ENCODE measurements at places on chromosomes 5 and 9. TPM values are rescaled to one million over a fixed set of nuclear protein-coding genes. Genes with fewer than 3 reads are reported as not detected.

Gene FAM163B
- 2.0 TPM for total RNA-seq

Gene WASHC1
- total RNA-seq = 14.0 TPM

Gene SMIM33
- 0.28 TPM for total RNA-seq

Gene PCDHA6
- total RNA-seq = 0.05 TPM

DNA sequence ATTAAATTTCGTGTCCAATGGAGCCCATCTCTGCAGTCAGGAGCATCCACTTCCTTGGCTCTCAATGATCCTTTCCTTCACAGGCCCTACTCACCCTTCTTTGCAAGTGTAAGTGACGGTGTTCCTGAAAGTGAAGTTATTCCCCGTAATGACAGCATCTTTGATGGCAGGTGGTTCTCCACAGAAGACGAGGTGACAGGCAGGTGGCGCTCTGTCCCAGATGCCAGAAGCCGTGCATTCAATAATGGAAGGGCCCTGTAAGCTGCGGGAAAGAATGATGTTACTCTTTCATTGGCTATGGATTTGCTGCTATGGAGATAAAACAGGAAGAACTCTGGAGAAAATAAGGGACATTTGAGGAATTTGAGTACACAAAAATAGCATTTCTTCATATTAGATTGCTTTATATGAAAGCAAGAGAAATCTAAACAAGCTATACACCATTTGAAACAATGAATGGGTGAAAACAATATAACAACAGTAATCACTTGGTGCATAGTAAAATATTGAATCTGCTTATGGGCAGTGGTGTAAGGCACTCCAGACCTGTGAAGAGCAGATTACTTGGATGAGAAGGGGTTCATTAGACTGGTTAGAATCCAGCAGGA, 89.9 kb upstream of the TXNDC8 start:
- H3K27ac ChIP-seq = no peak overlapping the region
- no peaks in the 10 kb centered on the region for H3K4me1 ChIP-seq
- H3K4me3 ChIP-seq = no peak overlapping the region
- no peaks in the 10 kb centered on the region for H3K27me3 ChIP-seq

DNA sequence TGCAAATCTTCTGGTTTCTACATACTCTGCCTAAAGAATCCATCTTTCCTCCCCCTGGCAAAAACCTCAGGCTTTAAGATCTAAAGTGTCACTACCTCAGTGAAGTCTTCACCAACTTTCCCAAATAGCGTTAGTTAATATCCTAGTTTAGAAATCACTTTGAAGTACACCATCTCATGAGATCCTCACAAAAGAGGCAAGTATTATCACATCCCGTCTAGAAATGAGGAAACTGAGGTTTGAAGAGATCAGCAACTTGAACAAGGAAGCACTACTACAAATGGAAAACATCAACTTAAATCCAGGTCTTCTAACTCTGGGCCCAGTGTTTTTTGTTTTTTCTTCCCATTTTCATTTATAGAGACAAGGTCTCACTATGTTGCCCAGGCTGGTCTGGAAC, 4.6 kb downstream of the AP3B1 start:
- H3K27me3 ChIP-seq = no peaks in the 10 kb centered on the region
- H3K36me3 ChIP-seq = no peaks in the 10 kb centered on the region
- DNase-seq = no peak
- no peak overlapping the region for H3K4me3 ChIP-seq

- peaks cover 7% of the 10 kb centered on the region for H3K4me1 ChIP-seq
- H3K27ac ChIP-seq = no peak overlapping the region
- DNase-seq = no peak
- H3K27me3 ChIP-seq = no peaks in the 10 kb centered on the region
- no peak overlapping the region for H3K4me3 ChIP-seq
Measured at GRCh38 chr5:131384173-131384572, 120.3 kb downstream of the CDC42SE2 start.

GRCh38 chr9:21590058-21590996, 108.2 kb upstream of the IFNE start:
- H3K4me1 ChIP-seq = no peaks in the 10 kb centered on the region
- H3K27me3 ChIP-seq = no peaks in the 10 kb centered on the region
- DNase-seq = no peak
- H3K4me3 ChIP-seq = no peak overlapping the region
- no peaks in the 10 kb centered on the region for H3K36me3 ChIP-seq
- H3K27ac ChIP-seq = no peak overlapping the region

- no peaks in the 10 kb centered on the region for H3K27me3 ChIP-seq
- no peak overlapping the region for H3K4me3 ChIP-seq
- no peaks in the 10 kb centered on the region for H3K36me3 ChIP-seq
- no peak for DNase-seq
- no peak overlapping the region for H3K27ac ChIP-seq
Measured at GRCh38 chr9:87479801-87480201, 17.9 kb upstream of the DAPK1 start.

- no peaks in the 10 kb centered on the region for H3K36me3 ChIP-seq
- DNase-seq = no peak
Measured at GRCh38 chr9:81031422-81032029, 657.8 kb downstream of the TLE1 start.

DNA sequence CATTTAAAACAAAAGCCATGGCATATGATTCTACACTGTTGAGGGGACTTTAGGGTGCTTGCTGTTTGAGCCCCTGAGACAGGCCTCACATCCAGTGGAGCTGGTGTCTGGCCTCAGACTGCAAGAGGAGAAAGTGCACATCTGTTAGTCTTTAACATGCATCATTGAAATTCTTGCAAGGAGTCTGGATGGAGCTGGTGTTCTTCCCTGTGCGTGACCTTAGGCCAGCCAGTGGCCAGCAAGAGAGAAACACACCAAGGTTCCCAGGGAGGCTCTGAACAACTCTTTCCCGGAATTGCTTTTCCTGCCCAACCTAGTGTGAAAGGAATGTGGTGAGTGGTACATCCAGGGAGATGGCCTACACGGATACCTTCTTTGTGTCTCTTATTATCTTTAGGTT, 282.8 kb upstream of the TNC start:
- no peaks in the 10 kb centered on the region for H3K36me3 ChIP-seq
- no peaks in the 10 kb centered on the region for H3K27me3 ChIP-seq
- H3K4me3 ChIP-seq = no peak overlapping the region
- no peaks in the 10 kb centered on the region for H3K4me1 ChIP-seq

GRCh38 chr5:117559005-117559844, 984.6 kb upstream of the SEMA6A start:
- DNase-seq = no peak
- H3K4me3 ChIP-seq = no peak overlapping the region
- no peaks in the 10 kb centered on the region for H3K36me3 ChIP-seq
- H3K27me3 ChIP-seq = no peaks in the 10 kb centered on the region
- H3K27ac ChIP-seq = no peak overlapping the region

DNA sequence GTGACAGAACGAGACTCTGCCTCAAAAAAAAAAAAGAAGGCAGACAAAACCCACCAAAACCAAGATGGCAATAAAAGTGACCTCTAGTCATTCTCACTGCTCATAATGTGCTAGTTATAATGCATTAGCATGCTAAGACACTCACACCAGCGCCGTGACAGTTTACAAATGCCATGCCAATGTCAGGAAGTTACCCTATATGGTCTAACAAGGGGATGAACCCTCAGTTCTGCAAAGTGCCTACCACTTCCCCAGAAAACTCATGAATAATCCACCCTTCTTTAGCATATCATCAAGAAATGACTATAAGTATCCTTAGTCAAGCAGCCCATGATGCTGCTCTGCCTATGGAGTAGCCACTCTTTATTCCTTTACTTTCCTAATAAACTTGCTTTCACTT, 4.7 kb upstream of the BICD2 start:
- H3K27ac ChIP-seq = no peak overlapping the region
- H3K36me3 ChIP-seq = no peaks in the 10 kb centered on the region
- no peak overlapping the region for H3K4me3 ChIP-seq
- H3K4me1 ChIP-seq = peaks cover 6% of the 10 kb centered on the region

GRCh38 chr9:7316166-7316795, 483.3 kb downstream of the DMAC1 start:
- no peak overlapping the region for H3K27ac ChIP-seq
- H3K27me3 ChIP-seq = no peaks in the 10 kb centered on the region
- DNase-seq = no peak
- H3K4me3 ChIP-seq = no peak overlapping the region
- H3K36me3 ChIP-seq = no peaks in the 10 kb centered on the region

GRCh38 chr9:111986035-111986556, 89.5 kb downstream of the UGCG start:
- H3K36me3 ChIP-seq = no peaks in the 10 kb centered on the region
- H3K27me3 ChIP-seq = no peaks in the 10 kb centered on the region
- no peaks in the 10 kb centered on the region for H3K4me1 ChIP-seq
- no peak for DNase-seq
